ENCODE measurements at places on chromosomes 4 and X. TPM values are rescaled to one million over a fixed set of nuclear protein-coding genes. Genes with fewer than 3 reads are reported as not detected.

DNA sequence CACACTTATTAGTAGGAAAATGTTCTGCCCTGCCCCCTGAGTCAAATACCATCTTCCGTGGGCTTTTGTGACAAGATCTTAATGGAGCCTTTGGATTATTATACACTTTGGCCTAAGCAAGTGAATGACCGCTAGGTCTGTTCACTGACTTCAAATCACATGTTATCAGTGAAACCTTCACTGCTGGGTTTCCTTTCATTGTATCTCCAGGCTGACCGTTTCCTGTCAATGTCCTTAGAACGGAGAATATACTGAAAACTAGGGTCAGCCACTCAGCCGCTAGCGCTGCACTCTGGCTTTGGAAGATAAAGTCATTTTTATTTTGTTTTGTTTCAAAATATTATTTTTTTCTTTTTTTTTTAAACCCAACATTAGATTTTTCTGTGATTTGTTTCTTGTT is 107.0 kb upstream of the TLL1 start:
- no peak for DNase-seq

- DNase-seq: peak; percentile 46
Observed at GRCh38 chrX:77788050-77788449, 2.0 kb upstream of the ATRX start.

DNA sequence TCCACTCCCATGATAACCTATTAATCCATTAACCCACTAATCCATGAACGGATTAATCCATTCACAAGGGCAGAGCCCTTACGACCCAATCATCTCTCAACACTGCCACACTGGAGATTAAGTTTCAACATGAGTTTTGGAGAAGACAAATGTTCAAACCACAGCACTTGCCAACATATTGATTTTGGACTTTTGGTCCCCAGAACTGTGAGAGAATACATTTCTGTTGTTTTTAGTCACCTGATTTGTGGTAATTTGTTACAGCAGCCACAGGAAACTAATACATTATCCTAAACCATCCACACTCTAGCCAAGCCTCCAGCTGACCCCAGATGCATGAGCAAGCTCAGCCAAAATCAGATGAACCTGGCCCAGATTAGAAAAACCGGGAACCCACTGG is 22.4 kb downstream of the SEC24D start:
- DNase-seq: no peak

GRCh38 chr4:182085051-182085480 is 158.1 kb upstream of the TENM3 start:
- DNase-seq: peak; percentile 10

- DNase-seq: no peak
Observed at GRCh38 chrX:31893525-31893924, 821.7 kb upstream of the FTHL17 start.

- DNase-seq: no peak
Observed at GRCh38 chrX:42109428-42109827, 186.1 kb upstream of the CASK start.

GRCh38 chrX:129653971-129654651 is 645 bp downstream of the APLN start:
- DNase-seq: no peak

GRCh38 chr4:30722359-30723200 is 2.4 kb downstream of the PCDH7 start:
- DNase-seq: no peak

DNA sequence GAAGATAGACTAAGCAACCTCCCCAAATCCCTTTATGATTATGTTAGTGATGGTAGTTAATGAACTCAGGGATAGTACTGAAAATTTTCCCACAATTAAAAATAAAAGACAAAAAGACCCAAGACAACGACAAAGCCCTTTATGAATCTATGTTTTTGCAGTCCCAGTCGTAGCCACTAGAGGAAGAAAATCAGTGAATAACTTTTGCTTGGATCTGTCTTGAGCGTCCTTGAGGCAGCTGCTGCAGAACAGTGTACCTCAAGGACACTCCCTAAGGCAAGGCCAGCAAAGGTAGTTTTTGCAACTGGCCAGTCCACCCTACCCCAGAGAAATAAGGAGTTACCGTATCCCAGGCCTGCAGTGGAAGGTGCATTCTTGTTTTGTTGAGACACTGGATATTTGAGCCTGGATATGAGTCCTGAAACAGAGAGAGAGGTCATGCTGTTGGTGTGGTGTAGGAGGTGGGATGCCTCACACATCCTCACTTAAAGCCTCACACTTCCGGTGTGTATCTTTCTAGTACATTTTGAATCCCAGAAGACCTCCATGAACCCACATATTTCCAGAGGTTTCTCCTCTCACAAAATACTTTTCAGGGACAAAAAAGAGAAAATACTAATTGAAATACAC is 8.7 kb upstream of the TIMM8A start:
- DNase-seq: peak; percentile 9

DNA sequence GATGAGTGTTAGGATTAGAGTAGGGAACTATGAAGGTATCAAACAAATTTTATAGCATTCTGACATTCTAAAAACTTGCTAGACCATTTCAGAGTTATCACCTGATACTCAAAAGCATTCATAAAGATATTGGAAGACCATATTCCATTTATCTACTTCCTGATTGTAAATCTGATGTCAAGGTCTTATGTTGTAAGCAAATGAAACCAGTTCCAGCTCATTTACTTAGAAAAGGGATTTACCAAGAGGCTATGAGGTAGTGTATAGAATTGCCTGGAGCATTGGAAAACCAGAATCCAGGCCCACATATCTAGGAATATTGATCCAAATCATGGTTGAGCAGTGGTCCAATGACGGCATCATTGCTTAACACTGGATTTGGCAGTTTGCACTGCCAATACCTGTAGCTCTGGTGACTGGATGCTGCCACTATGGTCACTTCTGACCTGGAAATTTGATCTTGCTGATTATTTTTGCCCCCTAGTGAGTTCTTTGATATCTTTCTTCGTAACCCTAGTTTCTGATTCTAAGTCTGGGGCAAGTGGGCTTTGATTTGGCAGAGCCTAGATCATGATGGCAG is 25.4 kb downstream of the ARFIP1 start:
- peak; percentile 25 for DNase-seq

DNA sequence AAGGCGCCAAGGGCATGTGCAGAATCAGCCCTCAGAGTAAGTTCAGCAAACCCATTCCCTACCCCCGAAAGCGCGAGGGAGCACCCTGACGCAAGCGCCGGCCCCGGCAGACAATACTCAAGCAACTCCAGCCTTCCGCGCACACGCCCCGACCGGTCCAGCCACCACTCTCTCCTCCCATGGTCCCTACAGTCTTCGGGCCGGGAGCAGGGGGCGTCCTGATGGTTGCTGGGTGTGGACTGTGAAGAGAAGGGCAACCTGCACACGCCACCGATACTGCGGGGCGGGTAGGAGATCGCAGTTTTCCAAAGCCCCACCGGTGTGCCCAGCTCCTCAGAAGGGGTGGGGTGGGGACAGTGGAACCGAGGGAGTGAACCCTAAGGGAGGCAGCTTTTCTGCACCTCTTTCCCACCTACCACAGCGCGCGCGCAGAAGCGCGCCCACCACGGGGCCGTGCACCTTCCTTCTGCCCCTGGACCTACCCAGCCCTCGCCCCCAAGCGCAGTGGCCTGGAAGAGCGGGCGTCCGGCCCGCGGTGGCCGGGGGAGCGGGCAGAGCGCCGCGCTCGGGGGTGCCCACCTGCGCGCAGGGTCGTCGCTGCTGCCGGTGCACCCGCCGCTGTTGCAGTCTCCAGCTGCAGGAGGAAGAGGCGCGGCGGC is 650.2 kb upstream of the DIPK2B start:
- no peak for DNase-seq

- no peak for DNase-seq
Observed at GRCh38 chr4:83213640-83214039, 71.0 kb downstream of the COQ2 start.

DNA sequence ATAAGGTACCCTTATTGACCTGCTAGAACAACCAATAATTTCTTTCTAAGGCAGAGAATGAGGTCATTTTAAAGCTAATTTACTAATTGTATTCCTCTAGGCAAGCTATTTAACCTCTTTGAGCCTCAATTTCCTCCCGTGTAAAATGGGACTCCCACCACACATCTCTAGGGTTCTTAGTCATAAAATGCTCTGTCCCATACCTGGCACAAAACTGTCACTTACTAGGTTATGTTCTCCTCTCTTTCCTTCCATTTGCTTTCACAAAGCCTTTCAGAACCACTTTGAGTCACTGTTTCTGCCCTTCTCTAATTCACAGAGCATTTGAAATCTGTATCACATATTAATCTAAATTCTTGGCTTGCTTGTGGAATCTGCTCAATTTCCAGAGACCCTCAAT is 2.4 kb upstream of the GPR82 start:
- DNase-seq: no peak

DNA sequence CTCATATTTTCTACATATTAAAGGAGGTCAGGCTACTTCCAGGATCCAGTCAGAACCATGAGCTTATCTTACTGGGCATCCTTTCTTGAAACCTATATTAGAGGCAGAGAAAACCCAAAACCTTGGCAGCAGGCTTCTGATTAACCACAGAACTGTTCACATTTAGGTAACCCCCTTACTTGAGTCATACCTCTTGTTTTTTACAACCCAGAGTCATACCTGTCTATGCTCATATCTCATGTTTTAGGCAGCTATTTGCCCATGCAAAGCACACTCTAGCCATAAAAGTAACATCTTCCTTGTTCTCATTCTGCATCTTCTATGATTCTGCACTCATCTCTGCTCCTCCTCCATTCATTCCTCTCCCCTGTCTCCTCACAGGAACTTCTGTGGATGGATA is 138.0 kb upstream of the SMIM31 start:
- DNase-seq: no peak

GRCh38 chrX:10769195-10769594 is 148.8 kb upstream of the MID1 start:
- DNase-seq: peak; percentile 57

DNA sequence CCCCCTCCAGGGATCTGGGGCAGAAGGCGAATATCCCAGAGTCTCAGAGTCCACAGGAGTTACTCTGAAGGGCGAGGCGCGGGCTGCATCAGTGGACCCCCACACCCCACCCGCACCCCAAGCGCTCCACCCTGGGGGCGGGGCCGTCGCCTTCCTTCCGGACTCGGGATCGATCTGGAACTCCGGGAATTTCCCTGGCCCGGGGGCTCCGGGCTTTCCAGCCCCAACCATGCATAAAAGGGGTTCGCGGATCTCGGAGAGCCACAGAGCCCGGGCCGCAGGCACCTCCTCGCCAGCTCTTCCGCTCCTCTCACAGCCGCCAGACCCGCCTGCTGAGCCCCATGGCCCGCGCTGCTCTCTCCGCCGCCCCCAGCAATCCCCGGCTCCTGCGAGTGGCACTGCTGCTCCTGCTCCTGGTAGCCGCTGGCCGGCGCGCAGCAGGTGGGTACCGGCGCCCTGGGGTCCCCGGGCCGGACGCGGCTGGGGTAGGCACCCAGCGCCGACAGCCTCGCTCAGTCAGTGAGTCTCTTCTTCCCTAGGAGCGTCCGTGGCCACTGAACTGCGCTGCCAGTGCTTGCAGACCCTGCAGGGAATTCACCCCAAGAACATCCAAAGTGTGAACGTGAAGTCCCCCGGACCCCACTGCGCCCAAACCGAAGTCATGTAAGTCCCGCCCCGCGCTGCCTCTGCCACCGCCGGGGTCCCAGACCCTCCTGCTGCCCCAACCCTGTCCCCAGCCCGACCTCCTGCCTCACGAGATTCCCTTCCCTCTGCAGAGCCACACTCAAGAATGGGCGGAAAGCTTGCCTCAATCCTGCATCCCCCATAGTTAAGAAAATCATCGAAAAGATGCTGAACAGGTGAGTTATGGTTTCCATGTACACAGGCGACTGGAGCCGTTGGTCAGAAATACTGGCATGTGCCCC is at the start of gene CXCL1:
Gene CXCL1, plus strand, starts transcription at position 264 of the 926 bp plus-strand sequence. Its CDS starts 78 bp downstream, at position 342.
- peak; percentile 37 for DNase-seq

- DNase-seq: no peak
Observed at GRCh38 chr4:184823014-184823413, 2.8 kb downstream of the ACSL1 start.

DNA sequence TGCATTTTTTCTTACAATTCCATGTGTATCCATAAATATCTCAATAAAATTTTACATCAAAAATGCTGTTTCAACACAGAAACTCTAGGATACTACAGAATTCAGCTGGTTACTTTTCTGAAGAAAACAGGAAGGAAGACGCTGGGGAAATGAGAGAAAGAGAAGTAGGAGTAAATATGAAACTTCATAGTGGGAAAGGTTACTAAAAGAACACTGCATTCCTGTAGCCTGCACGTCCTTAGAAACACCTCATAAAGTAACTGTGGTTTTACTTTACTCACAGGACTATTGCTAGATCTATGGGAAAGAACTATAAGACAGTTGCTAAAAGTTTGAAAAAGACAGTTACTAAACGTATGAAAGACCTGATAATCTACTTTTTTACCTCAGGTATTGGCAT is 23.1 kb downstream of the ATP11C start:
- no peak for DNase-seq

The KCTD8 gene
- not detected for total RNA-seq

The BST1 gene
- 8.7 TPM for total RNA-seq

The TEX13B gene
- not detected for total RNA-seq

The OPN1MW gene
- total RNA-seq: not detected
